ENCODE measurements at places on chromosomes 12 and 14.

DNA sequence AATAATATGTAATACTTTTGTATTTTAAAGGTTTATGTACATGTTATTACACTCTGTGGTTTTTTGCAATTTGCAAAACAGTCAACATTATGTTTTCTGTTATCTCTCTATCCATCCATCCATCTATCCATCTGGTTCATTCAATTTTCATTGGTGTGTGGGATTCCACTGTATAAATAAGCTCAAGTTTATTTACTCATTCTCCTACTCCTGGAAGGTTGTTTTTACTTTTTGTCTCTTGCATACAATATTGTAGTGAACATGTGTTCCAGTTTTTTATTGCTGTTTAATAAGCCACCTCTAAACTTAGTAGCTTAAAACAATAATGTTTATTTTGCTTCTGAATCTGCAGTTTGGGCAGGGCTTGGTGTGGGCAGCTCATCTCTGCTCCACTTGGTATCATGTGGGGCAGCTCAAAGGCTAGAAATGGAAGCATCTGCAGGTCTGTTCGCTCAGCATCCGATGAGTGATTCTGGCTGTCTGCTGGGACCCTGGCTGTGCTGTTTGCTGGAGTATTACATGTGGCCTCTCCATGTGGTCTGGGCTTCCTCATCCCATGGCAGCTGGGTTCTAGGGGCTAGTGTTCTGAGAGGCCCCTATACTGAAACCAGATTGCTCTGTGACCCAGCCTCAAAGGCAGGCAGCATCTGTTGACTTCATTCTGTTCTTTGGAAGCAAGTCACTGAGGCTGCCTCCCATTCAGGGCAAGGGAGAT lies 98.8 kb downstream of the SLC25A47 start:
- H3K4me1 ChIP-seq = peaks cover 26% of the 10 kb centered on the region
- H3K36me3 ChIP-seq = no peaks in the 10 kb centered on the region
- no peak for DNase-seq
- H3K4me3 ChIP-seq = no peak overlapping the region

DNA sequence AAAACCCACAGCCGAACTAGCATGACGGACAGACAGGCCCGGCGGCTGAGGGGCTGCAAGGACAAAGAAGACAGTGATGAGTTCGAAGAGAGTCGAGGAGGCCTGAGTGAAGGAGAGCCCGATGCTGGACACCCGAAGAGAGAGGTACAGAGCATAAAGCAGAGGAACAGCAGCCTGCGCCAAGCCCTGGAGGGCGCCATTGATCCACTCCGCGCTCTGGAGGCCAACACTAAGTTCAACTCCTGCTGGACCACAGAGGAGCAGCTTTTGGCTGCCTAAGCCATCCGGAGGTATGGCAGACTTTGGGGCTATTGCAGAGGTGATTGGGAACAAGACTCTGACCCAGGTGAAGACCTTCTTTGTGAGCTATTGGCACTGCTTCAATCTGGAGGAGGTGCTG lies 7.8 kb upstream of the PLXNC1 start:
- H3K4me1 ChIP-seq = peaks cover 5% of the 10 kb centered on the region
- no peak overlapping the region for H3K4me3 ChIP-seq
- H3K36me3 ChIP-seq = peaks cover 2% of the 10 kb centered on the region
- H3K27ac ChIP-seq = no peak overlapping the region
- H3K27me3 ChIP-seq = no peaks in the 10 kb centered on the region

DNA sequence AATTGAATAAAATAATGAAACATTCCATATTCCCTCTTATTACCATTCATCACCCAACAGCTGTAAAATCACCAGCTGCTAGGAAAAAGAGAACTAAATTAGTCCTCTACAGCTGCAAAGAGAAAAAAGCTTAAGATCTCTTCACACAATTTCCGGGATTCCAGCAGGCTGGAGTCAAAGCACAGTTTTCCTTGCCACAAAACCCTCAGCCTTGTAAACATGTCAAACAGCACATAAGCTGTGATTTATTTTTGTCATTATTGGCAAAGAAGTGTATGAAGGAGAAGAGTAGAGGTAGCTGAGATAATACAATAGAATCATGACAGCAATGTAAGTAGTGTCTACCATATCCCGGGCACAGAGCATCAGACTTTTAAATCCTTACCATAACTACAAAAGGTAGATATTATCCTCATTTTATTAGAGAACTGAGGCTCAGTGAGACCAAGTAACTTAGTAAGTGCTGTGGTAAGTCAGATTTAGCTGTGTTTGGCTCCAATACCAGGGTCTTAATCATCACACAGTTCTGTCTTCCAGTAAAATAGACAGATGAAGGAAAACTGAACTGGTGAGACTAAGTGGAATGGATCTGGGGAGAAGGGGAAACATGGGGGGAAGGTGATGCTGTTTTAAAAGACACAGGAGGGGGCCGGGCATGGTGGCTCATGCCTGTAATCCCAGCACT lies 57.3 kb downstream of the NTN4 start:
- H3K27me3 ChIP-seq = no peaks in the 10 kb centered on the region
- no peak overlapping the region for H3K4me3 ChIP-seq
- no peak overlapping the region for H3K27ac ChIP-seq
- no peak for DNase-seq
- H3K36me3 ChIP-seq = peaks cover 2% of the 10 kb centered on the region
- peaks cover 2% of the 10 kb centered on the region for H3K4me1 ChIP-seq

GRCh38 chr14:47678157-47678556 lies 2.8 kb upstream of the MDGA2 start:
- no peak overlapping the region for H3K27ac ChIP-seq
- no peaks in the 10 kb centered on the region for H3K4me1 ChIP-seq
- DNase-seq = no peak
- no peak overlapping the region for H3K4me3 ChIP-seq
- H3K27me3 ChIP-seq = peaks cover 27% of the 10 kb centered on the region

DNA sequence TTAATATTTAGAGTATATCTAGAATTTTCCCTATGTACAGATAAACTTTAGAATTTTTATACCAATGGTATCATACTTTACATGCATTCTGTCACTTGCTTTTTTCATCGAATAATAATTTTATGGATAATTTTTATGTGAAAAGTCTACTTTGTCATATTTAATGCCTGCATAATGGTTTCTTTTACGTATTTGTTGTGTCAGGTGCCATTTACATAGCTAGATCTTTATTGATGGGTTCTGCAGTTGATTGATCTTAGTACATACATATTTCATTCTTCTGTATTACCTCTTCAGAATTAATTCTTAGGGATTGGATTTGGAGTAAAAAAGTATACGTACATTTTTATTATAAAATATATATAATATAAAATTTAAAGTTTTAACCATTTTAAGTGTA lies 77.7 kb upstream of the NEDD1 start:
- no peaks in the 10 kb centered on the region for H3K4me1 ChIP-seq
- no peaks in the 10 kb centered on the region for H3K27me3 ChIP-seq
- no peaks in the 10 kb centered on the region for H3K36me3 ChIP-seq
- no peak overlapping the region for H3K27ac ChIP-seq

Measured in T-helper 17 cell (primary cell).